ENCODE measurements at places on chromosomes 11 and 22.
A peak's percentile ranks its signal among the peaks of the same experiment; 100 is the strongest.

- no peak for DNase-seq
Observed at GRCh38 chr11:58765078-58765477, 33.3 kb upstream of the GLYAT start.

DNA sequence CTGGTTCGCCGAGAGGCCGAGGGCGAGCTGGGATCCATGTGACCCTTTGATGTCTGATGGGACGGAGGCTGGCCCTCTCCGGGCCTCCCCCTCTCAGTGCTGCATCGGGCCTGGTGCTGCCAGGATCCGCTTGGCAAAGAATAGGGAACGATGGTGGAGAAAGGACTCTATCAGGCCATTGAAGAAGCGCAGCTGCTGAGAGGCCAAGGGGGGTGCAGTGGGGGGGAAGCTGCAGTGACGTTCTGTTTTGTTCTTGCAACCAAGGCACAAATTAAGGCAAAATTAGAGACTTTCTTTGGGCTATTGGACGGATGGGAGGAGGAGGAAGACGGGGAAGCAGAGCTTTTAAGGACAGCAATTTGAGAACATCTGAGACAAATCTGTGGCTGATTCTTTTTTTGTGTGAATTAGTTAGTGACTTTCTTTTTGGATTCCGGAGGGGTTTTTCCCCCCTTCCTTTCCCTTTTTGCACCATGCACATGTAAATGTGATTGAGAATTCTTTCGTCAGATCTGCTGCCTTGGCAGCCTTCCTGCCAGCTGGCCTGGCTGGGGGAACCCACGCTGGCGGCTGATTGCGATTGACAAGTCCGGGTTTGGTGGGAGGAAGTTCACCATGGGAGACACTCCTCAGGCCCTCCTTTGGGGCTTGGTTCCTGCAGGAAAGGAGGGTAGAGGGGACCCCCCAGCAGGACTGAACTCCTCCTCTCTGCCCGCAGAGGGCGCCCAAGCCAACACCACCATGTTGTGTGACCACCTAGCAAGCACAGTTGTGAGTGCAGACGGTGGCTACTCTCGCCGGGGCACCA lies 214.6 kb downstream of the NTM start:
- no peak for DNase-seq

DNA sequence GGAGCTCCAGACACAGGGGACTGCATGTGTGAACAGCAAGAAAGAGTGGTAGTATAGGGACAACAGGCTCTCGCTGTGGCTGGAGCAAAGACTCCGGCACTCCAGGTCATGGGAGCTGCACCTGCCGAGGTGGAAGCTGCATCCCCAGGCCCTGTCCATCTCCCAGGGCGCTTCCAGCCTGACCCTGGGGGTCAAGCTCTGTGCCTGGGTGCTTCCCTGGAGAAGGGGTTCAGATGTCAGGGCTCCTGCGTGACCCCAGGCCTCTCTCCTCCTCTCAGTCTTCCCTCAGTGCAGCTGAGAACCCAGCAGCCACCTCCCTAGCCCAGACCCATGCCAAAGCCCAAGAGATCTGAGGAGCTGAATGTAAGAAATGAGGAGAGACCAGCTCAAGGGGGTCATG lies 3.4 kb downstream of the TMPRSS4 start:
- DNase-seq: no peak

DNA sequence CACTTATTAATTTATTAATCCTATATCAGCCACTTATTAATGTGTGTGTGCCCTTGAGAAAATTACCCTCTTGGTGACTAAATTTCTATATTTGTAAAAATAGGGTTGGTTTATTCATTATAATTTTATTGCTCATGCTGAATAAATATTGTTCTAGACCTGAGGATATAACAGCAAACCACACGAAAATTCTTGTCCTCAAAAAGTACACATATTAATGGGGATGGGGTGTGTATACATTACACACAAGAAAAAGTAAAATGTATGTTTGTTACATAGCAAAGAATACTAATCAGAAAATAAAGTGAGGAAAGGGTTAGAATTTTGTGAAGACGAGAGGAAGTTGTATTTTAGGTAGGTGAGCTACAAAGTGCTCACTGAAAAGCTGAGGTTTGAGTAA lies 1068.9 kb upstream of the RAG2 start:
- DNase-seq: no peak

DNA sequence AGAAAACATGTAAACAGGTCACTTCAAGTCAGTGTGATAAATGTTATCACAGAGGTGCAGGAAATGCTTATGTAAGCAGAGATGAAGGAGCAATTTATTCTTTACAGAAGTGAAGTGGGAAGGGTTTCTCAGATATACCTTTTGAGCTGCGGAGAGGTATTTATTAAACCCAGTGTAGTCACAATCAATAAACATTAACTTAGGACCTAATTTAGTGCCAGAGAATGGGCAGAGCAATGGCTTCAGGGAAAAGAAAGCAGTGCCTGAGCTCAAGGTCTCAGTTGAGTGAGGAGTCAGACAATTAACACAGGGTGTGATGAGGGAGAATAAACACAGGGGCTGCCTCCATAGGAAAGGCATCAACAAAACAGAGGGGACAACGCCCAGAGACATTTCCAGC lies 1.9 kb downstream of the MS4A5 start:
- no peak for DNase-seq

DNA sequence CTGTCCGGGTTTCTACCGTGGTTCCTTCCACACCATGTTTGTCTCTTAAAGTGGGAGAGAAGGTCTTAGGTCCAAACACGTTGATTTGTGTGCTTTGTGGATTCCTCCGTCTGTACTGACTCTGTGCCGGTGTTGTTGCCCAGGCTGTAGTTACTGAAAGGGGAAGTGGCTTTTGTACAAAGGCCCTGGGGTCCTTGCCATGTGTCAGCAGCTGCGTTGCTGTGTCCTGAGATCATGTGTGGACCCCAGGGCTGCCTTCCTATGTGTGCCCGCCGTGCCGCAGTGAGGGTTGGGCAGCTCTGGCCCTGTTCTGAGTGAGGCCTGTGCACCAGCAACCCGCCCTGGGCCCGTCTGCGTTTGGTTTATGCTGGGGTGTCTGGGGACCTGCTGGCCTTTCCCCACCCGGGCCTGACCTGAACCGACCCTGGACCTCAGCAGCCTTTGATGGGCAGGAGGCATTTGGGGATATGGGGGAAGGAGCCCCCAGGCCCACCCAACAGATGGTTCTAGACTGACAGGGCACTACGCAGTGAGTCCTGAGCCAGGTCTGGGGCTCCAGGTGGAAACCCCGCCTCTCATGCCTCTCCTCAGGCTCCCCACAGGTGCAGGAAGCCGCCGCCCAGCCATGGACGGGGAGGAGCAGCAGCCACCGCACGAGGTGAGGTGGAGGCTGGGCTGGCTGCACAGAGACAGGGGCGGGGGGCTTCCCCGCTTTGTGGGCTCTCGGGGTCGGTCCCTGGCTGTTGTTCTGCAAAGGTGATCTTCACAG lies 6.9 kb downstream of the TRABD start:
- no peak for DNase-seq

DNA sequence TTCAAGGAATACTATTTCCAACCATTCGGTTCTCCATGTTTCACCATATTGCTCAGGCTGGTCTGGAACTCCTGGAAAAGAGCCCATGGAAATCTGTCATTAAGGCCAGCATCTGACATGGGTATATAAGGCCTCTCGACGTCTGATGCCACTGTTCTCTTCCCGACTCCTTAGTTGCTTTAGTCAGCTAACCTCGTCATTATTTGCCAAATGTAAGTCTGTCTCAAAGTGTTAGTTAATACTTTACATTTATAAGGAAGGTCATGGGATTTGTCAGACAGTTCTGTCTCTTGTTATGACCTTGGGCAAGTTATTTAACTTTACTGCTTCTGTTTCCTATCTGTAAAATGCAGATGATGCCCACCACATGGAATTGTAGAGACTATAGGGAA lies 1.6 kb downstream of the MRPL48 start:
- no peak for DNase-seq

DNA sequence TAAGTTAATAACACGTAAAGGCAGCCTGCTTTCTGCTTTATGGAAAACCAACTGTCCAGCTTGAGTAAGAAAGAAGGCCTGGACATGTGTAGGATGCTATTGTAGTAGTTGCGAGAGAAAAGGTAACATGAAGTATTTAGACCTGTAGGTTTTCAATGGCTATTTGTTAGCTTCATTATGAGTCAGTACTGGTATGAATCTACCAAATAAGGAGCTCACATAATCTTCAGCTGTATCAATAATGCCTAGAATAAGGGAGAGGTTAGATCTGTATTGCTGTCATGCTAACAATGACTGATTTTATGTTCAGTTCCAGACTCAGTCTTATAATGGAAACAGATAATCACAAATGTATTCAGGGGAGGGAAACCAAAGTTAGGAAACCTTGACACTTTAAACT lies 550.3 kb downstream of the CNTN5 start:
- no peak for DNase-seq

DNA sequence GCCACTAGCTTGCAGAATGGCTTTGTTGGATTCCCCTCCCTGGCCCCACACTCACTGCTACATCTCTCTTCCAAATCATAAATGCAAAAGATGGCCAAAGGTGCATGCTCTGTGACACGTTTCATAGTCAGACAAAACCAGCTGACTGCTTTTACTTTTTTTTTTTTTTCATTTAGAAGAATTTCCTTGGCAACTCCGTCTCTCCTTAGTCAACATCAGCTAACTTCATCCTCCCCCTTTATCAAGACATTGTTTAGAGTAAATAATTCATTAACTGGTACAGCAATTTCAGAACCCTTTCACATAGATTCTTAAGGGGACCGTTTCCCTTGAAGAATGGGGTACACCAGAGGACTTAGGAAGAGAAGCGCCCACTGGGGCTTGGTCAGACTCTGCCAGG lies 16.0 kb downstream of the KCNQ1OT1 start:
- DNase-seq: no peak

DNA sequence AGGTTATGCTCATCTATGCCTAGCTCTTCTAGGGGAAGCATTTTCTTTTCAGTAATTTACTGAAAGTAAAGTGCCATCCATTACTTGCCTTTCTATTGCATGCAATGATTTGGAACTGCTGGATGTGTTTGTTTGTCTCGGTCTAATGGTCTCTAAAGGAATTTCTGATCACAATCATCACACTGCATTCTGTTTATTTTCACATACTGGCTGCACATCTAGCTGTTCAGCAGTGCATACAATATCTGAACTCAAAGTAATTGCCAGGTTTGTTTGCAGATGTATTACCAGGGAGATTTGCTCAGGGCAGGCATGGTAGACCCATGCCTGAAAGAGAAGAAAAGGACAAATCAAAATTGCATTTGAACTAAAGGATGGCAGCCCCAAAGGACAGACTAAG lies 36.4 kb upstream of the CWF19L2 start:
- no peak for DNase-seq

- no peak for DNase-seq
Observed at GRCh38 chr11:3671334-3672254, at the start of gene CHRNA10. Gene CHRNA10, minus strand, starts transcription at chr11:3671384. Its CDS starts 72 bp downstream, at chr11:3671312.

- DNase-seq: no peak
Observed at GRCh38 chr11:35088676-35089075, 50.3 kb upstream of the CD44 start.

- no peak for DNase-seq
Observed at GRCh38 chr11:132772703-132773545, 759.4 kb downstream of the OPCML start.

DNA sequence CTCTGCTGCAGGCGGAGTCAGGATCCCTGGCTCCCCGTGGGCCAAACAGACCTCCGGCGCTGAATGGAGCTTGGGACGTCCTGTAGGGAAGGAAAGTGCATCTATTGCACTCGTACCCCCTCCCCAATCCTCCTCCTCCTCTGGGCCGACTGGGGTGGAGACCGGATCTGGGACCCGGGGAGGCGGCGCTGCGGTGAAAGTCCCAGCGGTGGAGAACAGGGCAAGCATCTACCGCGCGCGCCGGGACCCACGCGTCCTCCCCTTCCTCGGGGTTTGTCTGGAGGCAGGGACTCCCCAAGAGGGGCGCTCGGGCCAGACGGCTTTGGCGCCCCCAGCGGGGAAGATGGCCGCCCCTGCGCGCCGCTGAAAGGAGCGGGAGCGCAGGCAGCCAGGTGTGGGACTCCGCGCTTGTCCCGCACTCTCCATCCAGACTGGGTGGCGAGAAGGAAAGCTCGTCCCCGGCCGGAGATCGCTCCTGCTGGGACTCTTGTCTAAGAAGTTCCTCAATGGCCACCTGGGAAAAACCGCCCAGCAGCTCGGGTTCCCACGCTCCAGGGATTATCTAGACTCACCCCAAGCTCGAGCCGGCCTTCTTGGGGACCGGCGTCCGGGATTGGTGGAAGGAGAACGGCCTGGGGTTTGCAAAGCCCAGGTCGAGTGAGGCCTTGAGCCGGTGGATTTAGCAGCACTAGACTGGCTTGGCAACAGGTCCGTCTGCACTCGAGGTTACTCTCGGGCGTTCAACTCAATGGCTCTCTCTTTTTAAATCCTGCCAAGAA lies 718 bp downstream of the FADS2 start:
- no peak for DNase-seq

DNA sequence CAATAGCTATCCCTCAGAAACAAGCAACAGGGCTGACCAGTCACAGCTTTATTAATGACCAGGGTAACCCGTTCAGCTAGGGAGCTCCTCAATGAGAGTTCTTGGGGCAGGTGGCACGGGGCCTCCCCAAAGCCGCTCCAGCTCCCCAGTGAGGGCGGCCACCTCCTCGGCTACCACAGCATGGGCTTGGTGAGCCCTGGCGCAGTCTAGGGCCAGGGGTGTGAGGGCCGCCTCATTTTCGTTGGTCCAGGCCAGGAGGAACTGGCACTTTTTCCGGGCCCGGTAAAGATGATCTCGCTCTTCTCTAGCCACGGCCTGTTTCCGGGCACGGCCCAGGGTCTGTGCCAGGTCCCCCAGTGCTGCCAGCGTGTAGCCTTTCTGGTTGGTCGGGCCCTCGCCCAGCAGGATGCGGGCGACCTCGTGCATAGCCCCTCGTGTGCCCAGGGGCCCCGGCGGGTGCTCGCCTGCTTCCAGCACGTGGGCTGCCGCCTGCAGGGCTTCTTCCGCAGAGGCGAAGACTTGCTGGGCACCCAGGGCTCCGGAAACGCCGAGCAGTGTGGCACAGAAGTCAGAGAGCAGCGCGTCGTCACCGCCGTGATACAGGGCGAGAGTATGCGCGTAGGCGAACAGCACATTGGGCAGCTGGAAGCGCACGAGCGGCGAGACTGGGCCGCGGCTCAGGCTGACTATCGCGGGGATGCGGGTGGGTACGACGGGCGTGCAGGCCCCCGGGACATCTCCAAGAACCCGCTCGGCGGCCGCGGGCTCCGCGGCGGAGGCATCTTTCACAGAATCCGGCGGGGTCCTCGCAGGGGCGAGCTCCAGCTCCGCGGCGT lies 913 bp downstream of the ZNHIT2 start:
- DNase-seq: peak; percentile 12

DNA sequence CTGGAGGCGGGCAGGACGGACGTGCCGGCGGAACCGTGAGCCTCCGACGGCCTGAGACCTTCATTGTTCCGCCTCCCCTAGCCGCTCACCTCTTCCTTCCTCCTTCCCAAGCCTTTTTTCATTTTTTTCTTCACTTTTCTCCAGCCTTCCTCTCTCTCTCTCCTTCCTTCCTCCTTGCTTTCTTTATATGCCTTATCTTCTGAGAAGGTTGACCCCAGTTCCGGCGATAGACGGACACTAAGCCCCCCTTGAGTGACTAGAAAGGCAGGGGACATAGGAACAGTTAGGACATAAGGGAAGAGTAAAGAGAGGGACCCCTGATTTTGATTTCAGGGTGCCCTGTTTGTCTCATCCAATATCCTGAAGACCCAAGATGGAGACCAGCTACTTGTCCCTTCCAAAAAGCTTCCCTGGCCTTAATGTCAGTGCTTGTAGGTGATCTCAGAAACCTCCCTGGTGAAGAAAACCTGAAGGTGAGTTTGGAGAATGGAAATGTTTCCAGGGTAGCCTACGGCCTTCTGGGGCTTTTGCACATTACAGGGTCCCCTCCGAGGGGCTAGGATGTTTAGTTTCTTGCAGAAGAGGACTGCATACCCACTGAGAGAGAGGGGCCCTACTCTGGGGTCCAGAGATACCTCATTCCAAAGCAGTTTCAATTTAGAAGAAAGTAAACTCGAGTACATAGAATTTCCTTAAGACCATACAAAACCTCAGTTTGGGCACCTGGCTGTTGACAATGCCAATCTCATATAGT lies 3.5 kb downstream of the ADM start:
- DNase-seq: no peak
